ENCODE measurements at places on chromosomes 4 and X.

DNA sequence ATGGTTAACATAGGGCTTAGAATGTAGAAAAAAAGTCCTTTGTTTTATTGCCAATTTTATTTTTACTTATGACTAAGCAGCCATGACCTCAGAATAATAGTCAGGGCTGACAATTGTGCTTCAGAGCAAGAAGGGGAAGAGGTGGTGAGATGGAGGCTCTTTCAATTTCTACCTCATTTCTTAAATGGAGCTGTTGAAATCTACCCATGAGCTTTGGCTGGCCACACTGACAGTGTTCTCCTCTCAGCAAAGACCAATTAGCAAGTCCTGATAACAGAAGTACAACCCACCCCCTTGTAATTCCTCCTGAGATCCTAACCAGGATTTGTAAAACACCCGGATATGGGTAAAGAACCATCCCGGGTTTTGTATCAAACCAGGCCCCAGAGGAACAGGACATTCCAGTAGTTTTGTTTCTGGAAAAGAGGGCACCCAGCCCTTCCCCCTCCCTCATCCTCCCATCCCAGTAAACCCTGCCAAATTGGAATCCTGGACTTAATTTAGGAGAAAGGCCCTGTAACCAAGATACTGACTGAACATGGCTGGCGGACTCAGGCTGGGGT, at the start of gene HEPH:
Gene HEPH, plus strand, starts transcription at position 399 of the 563 bp plus-strand sequence. CDS start 6,324 bp downstream, outside the sequence.
- DNase-seq, result no peak

GRCh38 chrX:34658326-34658725, 1.2 kb upstream of the TMEM47 start:
- DNase-seq, result no peak

DNA sequence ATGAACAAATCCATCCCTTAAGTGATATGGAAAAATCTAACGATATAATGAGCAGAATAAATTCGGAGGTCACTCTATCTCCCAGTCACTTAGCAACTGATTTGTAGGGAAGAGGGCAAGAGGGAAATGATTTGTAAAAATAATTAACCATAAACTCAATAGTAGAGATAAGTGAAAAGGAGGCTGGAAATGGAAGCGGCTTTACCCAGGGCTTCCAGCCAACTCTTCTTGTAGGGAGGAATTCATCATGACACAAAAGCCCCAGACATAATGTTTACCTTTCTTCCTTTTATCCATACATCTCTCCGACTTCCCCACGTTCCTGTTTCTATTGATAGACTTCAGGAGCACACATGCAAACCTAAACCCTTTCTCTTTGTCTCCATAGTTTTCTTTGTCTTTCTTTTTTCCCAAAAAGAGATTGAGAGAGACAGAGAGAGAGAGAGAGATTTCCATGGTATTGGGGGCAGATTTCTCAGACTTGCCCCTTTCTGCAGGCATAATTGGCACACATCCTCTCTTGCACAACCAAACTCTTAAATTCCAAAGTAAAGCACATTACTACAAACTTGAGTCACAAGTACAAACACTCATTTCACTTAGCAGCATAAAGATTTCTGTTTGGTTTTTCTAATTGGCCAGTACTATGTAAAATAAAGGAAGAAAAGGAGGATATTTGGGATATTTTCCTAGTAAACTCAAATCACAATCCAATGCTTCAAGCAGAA, 140.9 kb downstream of the MAPK10 start:
- no peak for DNase-seq

DNA sequence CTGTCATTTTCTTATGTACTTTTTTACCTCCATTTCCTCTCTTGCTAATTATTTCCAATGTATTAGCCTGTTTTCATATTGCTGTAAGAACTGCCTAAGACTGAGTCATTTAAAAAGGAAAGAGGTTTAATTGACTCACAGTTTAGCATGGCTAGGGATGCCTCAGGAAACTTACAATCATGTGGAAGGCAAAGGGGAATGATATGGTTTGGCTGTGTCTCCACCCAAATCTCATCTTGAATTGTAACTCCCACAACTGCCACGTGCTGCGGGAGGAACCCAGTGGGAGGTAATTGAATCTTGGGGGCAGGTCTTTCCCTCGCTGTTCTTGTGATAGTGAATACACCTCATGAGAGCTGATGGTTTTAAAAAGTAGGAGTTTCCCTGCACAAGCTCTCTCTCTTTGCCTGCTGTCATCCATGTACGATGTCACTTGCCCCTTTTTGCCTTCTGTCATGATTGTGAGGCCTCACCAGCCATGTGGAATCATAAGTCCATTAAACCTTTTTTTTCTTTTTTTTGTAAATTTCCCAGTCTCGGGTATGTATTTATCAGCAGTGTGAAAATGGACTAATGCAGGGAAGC, 870.0 kb upstream of the INTU start:
- DNase-seq, result no peak

- DNase-seq, result no peak
These were observed 78.7 kb upstream of the DCLK2 start for GRCh38 chr4:149999485-150000074.

- DNase-seq, result no peak
These were observed 22.3 kb upstream of the RNF150 start for GRCh38 chr4:141155586-141155985.

DNA sequence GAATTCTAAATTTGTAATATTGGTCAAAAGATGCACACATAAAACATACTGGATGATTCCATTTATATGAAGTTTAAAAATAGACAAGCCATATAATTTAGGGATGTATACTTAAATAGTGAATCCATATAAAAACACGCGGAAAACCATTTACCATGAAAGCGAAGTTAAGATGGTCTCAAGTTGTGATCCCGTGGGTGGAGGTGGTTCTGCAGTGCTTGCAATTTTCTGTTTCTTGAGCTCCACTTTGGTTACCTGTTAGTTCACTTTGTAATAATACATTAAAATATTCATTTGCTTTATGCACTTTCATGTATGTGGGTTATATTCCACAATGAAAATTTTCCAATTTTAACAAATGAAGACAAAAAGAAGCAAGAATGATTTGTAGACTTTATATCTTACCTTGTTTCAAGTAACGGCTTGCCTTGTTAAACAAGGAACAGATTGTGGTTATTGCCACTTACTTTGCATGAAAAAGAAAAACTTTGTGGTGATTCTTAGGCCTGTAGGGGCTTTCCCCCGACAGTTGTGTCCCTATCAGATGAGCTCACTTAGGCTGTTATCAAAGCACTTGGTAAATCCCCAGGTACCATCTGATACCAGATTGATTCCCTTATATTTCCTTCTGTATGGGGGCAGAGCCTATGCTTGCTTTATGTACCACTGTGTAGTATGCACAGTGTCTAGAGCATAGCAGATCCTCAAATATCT, 12.2 kb downstream of the UCP1 start:
- DNase-seq, result no peak

- no peak for DNase-seq
These were observed 53.9 kb downstream of the CPZ start for GRCh38 chr4:8646296-8647093.

DNA sequence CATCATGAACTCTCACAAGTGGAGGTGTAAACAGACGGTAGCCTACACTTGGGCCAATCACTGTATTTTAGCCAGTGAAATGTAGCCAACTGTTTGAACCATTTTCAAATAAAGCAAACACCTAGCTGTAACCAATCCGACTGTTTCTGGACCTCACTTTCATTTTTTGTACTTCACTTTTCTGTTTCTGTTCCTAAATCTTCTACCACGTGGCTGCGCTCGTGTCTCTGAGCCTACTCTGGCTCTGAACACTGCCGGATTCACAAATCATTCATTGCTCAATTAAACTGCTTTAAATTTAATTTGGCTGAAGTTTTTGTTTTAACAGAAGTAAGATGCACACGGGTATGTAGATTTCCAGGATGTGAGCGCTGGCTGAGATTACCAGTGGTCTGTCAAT, 319.1 kb downstream of the RAPGEF2 start:
- no peak for DNase-seq

GRCh38 chrX:39576041-39576872, 521.5 kb downstream of the BCOR start:
- DNase-seq, result peak; percentile 25

- DNase-seq, result no peak
These were observed 142.0 kb downstream of the AFF1 start for GRCh38 chr4:87076690-87077358.

- DNase-seq, result no peak
These were observed 984.4 kb downstream of the RAB28 start for GRCh38 chr4:12499693-12500092.

- DNase-seq, result no peak
These were observed 8.2 kb downstream of the ELOVL6 start for GRCh38 chr4:110190249-110190648.

All from NCI-H774 (cell line).